ENCODE measurements at places on chromosomes 11 and 22.

- DNase-seq, result no peak
These were observed 518.4 kb downstream of the SOX6 start for GRCh38 chr11:15837901-15838489.

GRCh38 chr11:121930004-121930965 is 185.7 kb downstream of the BLID start:
- DNase-seq, result peak; percentile 7

DNA sequence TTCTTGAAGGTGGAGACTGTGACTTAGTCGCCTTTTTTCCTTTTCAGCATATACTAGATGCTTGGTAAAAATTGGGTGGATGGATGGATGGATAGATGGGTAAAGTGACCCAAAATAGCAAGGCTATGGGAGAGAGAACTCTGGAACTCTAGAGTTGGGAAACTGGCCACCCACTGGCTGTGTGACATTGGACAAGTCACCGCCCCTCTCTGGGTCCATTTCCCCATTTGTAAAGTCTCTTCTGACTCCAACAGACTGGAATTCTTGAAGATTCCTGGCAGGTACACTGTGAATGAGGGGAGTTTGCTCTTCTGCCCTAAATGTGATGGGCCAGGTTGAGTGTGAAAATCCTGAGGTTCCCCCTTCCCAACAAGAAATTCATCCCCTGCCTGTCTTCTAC is 8.0 kb downstream of the TKFC start:
- no peak for DNase-seq

- no peak for DNase-seq
These were observed 3.2 kb downstream of the C11orf54 start for GRCh38 chr11:93744669-93745004.

- DNase-seq, result no peak
These were observed 62.5 kb downstream of the DGCR2 start for GRCh38 chr22:19059481-19060278.

GRCh38 chr11:134589129-134589528 is 177.1 kb upstream of the B3GAT1 start:
- no peak for DNase-seq

GRCh38 chr11:66336234-66337102 is at the start of gene RIN1:
RIN1 (minus strand) TSS chr11:66336434; CDS start chr11:66336402, 32 bp downstream.
- peak; percentile 97 for DNase-seq

DNA sequence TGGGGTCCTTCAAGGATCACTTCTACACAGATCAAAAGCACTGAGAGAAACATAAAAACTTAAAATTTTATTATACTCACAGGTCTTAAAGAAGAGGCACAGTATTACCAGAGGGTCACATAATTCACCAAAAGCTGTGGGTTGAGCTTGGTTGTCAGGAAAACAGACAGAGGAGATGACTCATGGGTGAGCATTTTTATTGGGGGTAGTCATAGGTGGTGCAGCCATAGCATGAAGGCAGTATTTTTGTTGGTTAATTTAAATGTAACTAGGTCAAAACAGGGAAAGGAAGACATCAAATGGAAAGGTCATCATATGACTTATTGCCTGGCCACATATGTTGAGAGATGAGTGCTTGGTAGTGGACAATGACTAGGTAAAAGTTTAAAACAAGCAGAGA is 24.2 kb downstream of the OR5B17 start:
- DNase-seq, result peak; percentile 63

DNA sequence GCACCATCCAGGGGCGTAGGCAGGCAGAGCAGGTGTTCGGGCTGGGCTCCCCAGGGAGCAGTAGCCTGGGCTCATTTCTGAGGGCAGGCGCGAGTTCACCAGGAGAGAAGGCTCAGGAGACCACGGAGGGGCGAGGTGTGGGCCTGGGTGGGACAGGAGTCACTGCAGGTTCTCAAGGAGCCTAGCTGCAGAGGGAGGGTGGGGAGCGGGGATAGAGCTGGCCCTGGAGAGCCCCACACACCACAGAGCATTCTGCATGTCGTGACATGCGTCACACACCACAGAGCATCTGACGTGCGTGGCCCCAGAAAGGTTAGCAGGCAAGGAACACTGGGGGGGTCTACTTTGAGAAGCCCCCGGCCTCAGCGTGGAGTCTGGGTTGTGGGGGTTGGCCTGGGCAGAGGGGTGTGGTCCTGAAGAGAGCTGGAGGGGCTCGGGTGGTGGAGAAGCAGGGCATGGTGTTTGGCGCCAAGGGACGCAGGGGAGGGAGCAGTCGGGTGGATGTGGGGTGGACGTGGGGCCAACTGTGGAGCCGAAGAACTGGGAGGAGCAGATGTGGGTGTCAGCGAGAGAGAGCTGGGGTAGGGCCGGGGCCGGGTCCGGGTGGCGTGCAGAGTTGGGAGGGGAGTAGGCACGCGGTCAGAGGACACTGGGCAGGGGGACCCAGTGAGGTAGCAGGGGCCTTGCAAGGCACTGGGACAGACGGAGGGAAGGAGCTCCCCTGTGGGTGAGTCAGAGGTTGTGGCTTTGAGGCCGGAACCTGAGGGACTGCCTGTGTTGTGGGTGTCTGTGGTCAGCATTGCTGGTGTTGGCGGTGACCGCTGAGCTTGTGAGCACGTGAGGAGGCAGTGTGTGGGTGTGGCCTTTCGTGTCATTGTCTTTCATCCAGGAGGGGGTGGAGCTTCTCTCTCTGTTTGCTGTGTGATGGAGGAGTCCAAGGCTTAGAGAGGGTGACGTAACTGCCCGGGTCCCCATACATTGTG is 25.5 kb downstream of the CTTN start:
- peak; percentile 87 for DNase-seq

- DNase-seq, result peak; percentile 88
These were observed 123.9 kb downstream of the MRTFA start for GRCh38 chr22:40512426-40513136.

- DNase-seq, result no peak
These were observed 47.7 kb downstream of the COMMD9 start for GRCh38 chr11:36241497-36241896.

GRCh38 chr11:12769834-12770345 is 95.7 kb downstream of the TEAD1 start:
- peak; percentile 77 for DNase-seq

GRCh38 chr11:27971171-27971570 is 136.8 kb downstream of the KIF18A start:
- peak; percentile 20 for DNase-seq

- no peak for DNase-seq
These were observed 596.2 kb upstream of the LRRC4C start for GRCh38 chr11:42055606-42056005.

DNA sequence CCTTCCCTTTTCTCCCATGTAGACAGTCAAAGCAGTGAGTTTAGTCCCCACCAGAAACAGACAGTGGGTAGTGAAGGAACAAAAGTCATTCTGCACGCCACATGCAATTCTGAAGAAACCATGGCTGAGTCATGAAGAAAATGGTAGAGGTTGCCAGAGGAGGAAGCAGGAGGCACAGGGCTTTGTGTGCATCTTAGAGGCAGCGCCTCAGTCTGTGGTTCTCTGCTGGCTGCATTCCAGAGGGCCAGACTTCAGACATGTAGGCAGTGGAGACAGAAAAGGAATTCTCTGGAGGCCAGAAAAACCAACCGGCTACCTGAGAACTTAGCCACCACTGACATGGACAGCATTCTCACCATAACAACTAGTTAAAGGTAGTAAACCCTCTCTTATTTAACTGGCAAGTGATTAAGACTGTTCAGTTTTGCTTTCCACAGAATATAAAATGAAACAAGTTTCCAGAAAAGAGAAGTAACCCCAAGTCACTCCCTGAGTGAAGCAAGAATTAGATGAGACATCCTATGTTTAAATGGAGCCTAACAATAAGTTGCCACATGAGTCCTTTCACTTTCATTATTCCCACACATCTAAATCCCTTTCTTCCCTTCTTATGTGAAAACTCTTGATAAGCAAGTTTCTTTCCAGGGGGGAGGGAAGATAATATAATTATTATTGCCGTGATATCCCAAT is 556.1 kb downstream of the SOX6 start:
- peak; percentile 4 for DNase-seq
